ENCODE measurements at places on chromosomes 3 and 15.

- no peak for DNase-seq
Observed at GRCh38 chr3:37686220-37686619, 175.5 kb upstream of the CTDSPL start.

GRCh38 chr15:60941448-60941847 is 287.7 kb downstream of the RORA start:
- no peak for DNase-seq

DNA sequence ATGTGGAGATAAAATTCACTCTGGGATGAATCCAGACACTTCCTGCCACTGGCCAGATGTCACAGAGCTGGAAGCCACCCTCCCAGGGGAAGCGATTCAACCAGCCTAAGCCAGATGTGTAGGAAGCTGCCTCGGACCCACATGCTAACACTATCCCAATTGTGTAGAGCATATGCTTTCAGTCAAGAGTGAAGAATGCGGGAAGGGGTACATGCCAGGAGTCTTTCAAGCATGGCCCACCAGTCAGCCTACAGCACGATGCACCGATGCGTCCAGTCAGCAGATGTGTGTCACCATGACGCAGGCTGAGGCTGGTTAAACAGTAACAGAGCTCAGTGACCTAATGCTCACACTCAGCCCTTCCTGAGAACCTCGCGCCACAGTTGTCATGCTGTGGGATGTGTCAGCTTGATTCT is 38.8 kb upstream of the BNC1 start:
- no peak for DNase-seq

GRCh38 chr3:112908252-112908651 is 61.6 kb upstream of the CD200R1L start:
- DNase-seq = no peak

DNA sequence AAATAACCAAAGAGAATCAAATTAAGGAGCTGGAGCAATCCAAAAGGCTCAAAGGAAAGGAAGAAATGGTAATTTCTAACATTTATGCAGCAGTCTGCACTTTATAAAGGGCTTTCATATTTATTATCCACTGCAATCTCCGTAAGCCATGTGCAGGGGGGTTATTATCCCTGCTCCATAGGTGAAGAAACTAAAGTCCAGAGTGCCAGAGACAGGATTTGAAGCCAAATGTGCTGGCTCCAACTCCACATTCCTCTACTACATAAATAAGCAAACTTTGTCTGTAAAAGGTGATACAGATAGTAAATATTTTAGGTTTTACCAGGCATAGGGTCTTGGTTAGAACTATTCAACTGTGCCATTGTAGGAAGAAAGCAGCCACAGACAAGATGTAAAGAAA is 221.4 kb downstream of the MINAR1 start:
- no peak for DNase-seq

GRCh38 chr3:127100459-127101410 is 92.2 kb upstream of the PRR23E start:
- no peak for DNase-seq

- no peak for DNase-seq
Observed at GRCh38 chr3:146072061-146072460, 88.9 kb downstream of the PLOD2 start.

GRCh38 chr3:193812791-193813500 is 219.9 kb downstream of the OPA1 start:
- no peak for DNase-seq

DNA sequence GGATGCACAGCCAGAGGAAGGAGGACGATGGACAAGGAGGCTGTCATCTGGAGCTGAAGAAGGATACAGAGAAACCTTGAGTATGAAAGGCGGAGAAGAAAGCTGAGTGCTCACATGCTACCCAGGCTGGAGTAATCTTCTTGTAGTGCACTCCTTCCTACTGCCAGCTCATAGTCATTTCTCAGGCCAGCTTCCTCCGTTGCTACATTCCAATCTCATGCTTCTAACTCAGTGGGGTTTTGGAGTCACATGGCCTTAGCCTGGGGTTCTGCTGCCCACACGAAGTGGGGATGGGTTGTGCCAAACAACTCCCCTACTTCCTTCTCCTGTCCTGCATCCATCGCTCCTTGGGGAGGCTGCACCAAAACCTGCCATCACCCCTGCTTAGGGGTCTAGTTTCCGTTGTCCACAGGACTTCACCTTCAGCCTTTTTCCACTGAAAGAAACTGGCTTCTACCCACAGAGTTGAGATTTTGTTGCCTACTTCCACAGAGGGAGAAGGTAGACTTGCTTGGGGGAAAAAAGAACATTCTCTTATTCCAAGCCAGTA is 239.9 kb downstream of the EPHB1 start:
- no peak for DNase-seq

- DNase-seq = no peak
Observed at GRCh38 chr15:45064386-45064785, 41.4 kb downstream of the SORD start.

DNA sequence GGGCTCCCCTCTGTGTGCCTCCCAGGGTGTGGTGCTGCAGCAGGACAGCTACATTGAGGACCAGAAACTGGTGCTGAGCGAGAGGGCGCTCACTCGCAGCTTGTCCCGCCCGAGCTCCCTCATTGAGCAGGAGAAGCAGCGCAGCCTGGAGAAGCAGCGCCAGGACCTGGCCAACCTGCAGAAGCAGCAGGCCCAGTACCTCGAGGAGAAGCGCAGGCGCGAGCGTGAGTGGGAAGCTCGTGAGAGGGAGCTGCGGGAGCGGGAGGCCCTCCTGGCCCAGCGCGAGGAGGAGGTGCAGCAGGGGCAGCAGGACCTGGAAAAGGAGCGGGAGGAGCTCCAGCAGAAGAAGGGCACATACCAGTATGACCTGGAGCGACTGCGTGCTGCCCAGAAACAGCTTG is 53.7 kb downstream of the KLHL25 start:
- no peak for DNase-seq

- no peak for DNase-seq
Observed at GRCh38 chr15:40927495-40927872, 1.7 kb upstream of the DLL4 start.

DNA sequence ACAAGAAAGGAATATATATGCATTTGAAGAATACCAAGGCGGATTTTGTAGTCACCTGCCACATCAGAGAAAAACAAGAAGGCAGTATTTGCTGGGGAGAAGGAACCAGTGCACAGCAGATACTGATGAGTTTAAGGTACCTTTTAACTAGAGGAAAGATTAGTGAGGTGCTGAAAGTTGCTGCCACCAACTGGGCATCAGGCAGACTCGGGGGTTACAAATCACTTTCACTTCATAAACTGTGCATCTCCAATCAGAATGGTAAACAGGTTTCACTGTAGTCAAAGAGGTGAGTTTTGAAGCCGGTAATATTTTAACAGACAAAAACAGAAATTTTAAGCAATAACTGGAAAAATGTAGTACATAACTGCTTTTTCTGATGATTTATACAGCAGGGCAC is 4.1 kb downstream of the FBN1 start:
- DNase-seq = no peak

GRCh38 chr15:82849556-82850512 is 40.4 kb downstream of the WHAMM start:
- DNase-seq = peak; percentile 50

DNA sequence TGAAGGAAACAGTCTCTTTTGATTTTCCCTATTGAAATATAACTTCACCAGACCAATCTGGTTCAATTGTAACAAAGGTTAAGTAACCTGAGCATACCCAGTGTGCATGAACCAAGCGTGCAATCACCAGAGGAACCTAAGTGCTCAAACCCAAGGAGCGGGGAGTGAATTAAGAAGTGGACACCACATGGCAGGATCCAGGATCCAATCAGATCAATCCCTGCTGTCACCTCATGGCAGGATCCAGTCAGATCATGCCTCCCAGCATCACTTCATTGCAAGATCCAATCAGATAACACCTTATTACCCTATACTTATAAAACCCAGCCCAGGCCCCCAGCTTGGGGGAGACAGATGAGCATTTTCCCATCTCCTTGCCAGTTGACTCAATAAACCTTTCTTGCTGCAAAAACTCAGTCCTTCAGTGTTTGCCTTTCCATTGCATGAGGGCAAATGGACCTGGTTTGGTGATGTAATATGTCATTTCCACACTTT is 38.9 kb upstream of the RNU6-1 start:
- DNase-seq = no peak

DNA sequence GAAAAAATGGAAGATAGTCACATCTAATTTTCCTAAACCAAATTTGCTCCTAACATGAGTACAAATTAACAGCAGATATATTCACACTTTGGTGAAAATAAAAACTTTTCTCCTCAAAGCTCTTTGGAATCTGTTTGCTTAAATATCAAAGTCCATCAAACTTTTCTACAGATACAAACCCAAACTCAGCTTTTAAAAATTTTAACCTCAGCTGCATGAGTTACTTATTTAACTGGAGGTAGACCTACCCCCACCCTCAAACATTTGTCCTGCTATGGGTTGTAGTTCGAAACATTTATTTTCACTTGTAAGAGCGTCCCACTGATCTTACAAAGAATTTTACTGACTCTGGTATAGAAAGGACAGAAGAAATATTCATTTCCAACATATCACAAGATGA is 8.9 kb upstream of the XYLB start:
- no peak for DNase-seq

GRCh38 chr3:19248143-19248542 is 99.8 kb downstream of the KCNH8 start:
- DNase-seq = no peak

GRCh38 chr15:49675041-49675440 is 54.2 kb downstream of the DTWD1 start:
- DNase-seq = no peak

- DNase-seq = no peak
Observed at GRCh38 chr15:50250760-50251394, 14.6 kb downstream of the HDC start.

- no peak for DNase-seq
Observed at GRCh38 chr3:66693461-66694031, 192.7 kb upstream of the LRIG1 start.

DNA sequence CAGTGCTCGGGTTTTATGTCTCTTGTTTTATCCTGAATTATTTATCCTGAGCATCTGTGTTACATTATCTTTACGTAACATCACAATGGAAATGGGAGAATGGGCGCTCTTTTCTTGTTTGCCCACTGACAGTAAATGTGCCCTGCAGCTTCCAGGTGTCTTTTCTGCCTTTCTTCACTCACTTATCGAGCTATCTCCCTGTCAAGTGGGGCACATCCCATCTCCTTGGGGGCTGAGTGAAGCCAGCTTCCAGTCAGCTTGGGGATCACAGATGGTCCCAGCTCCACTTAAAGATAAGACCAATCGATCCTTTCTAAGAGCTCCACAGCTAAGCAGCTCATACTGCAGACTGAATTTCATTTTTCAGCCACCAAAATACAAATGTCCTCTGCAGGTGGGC is 125.8 kb downstream of the KBTBD8 start:
- no peak for DNase-seq

DNA sequence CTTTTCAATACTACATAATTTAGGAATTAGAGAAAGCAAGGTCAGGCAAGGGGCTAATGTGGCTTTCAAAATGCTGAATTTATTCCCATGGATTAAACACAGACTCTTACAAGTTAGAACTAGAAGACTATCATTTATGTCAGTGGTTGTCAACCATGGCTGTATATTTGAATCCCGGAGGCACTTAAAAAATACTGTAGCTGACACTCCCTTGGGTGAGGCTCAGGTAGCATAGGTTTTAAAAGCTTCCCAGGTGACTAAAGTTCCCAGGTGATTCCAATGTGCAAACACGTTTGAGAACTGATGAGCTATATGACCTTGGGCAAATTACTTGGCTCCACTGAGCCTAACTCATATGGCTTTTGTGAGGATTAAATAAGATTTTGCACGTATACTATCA is 29.6 kb downstream of the AAGAB start:
- no peak for DNase-seq

- peak; percentile 48 for DNase-seq
Observed at GRCh38 chr3:129593595-129594339, 12.7 kb downstream of the PLXND1 start.

GRCh38 chr3:56988458-56989168 is 71.9 kb upstream of the SPATA12 start:
- DNase-seq = peak; percentile 79

- no peak for DNase-seq
Observed at GRCh38 chr15:67244971-67245478, 9.4 kb downstream of the AAGAB start.

DNA sequence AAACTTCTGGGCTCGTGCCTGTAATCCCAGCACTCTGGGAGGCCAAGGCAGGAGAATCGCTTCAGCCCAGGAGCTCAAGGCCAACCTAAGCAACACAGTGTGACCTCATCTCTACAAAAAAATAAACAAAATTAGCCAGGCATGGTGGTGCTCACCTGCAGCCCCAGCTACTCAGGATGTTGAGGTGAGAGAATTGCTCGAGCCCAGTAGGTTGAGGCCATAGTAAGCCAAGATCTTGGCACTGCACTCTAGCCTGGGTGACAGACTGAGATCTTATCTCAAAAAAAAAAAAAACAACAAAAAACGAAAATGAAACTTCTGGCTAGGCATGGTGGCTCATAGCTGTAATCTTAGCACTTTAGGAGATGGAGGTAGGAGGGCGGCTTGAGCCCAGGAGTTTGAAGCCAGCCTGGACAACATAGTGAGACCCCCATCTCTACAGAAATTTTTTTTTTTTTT is 53.7 kb downstream of the PIK3CB start:
- DNase-seq = no peak

- no peak for DNase-seq
Observed at GRCh38 chr3:32109256-32109655, 2.8 kb downstream of the GPD1L start.
